ENCODE measurements at places on chromosomes 6 and 20.

DNA sequence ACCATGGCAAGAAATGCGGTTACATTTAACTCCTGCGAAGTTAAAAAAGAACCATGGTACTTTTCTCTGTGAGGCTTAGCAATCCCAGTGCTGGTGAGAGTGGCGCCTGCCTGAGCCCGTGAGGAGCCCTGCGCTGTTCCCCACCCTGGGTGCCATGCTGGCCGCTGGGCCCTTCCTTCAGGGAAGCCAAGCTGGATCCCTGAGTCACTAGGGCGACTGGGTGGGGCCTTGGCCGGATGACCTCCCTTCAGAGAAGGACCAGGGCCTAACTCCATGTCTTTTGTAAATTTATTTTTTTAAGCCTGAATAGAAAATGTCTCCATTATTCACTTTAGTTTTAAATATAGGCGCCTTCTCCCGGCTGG, 209.1 kb downstream of the ERMARD start:
- no peak for DNase-seq

DNA sequence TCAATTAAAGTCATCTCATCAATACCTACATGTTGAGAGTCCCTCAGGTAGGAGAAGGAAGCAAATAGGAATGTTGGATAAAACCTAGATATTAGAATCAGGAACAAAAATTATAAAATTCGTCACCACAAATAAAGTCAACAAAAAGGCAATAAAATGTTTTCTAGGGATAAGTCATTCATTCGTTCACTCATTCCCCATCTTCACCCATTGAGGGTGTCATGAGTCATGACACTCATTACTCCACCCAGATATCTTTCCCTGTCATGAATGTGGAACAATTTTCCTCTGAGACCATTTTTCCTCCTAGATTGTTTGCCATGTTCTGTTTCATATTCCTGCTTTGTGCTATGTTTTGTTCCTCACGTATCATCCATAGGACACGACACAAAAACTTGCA, 50.9 kb upstream of the OLIG3 start:
- DNase-seq = no peak

GRCh38 chr6:81900616-81901015, 148.1 kb upstream of the TENT5A start:
- no peak for DNase-seq

- DNase-seq = no peak
Observed at GRCh38 chr6:97174471-97174870, 108.5 kb downstream of the MMS22L start.

- no peak for DNase-seq
Observed at GRCh38 chr6:125294925-125295324, 6.8 kb downstream of the HDDC2 start.

DNA sequence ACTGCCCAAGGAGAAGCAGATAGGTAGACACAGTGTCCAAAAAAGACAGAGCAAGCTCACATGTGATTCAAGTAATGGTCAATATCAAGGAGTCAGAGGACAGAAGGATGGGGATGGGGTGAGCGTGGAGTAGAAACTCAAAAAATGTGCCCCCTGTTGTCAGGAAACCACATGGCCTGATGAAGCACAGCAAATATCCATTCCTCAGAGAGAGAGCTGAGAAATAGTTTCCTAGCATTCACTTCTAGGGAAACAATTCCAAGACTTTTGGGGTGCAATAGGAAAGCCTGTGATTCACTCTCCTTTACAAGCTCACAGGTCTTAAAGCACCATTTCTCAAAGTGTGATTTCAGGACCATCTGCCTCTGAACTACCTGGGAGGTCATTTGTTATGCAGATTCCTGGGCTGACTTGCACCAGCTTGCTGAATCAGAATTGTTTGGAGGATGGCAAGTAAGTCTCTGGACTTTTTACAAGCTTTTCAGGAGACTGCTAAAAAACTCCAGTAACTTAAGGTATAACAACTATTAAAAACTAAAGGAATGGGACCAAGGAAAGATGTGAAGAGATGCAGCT, 432.8 kb downstream of the HDGFL1 start:
- no peak for DNase-seq

DNA sequence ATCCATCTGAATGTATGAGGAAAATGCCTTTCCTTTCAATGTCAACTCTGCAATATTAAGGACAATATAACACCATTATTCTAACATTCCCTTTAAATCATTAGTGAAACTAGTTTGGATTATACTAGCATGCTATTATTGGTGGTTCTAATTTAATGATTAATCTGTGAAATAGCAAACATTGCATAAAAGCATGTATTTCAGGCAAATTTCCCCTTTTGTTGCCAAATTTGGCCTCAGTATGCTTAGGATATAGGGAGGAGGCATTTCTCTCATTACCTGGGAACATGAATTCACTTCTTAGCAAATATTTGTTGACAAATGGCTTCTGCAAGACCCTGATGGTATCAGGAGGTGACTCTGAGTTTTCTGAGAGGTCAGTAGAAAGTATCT, 1.6 kb downstream of the TPMT start:
- no peak for DNase-seq

- peak; percentile 38 for DNase-seq
Observed at GRCh38 chr6:47161176-47161687, 119.1 kb upstream of the ADGRF1 start.

DNA sequence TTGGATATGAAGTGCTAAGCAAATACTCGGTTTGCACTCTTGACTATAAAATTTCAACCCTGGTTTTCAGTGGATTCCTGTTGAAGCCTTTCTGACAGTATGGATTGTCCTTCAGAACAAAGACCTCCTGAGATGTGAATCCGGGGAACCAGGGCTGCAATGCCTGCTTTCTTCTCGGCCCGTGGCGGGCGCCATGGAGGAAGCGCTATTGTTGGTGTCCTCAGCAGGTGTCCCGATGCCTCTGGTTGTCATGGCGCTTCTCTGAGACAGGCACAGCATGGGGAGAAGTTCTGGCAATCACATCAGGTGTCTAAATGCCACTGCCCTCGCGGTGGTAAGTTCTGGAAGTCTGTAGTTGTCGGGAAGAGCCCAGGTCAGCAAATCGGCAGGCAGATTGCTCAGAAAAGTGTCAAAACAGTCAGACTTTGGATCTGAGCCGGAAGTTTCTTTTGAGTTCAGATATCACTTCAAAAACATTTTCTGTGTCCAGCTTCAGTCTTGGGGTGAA, 188.5 kb downstream of the CDH4 start:
- no peak for DNase-seq

- DNase-seq = no peak
Observed at GRCh38 chr6:26199773-26200764, 112.8 kb downstream of the HFE start.

DNA sequence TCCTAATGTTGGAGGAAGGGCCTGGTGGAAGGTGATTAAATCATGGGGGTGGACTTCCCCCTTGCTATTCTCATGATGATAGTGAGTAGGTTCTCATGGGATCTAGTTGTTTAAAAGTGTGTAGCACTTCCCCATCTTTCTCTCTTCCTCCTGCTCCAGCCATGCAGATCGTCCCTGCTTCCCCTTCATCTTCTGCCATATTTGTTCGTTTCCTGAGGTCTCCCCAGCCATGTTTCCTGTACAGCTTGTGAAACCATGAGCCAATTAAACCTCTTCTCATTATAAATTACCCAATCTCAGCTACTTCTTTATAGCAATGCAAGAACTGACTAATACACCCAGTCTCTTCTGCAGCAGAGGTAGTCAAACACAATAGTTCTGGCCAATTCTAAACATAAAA, 5.4 kb downstream of the EPM2A start:
- DNase-seq = no peak

- DNase-seq = no peak
Observed at GRCh38 chr20:34986311-34987287, 30.9 kb downstream of the MYH7B start.

DNA sequence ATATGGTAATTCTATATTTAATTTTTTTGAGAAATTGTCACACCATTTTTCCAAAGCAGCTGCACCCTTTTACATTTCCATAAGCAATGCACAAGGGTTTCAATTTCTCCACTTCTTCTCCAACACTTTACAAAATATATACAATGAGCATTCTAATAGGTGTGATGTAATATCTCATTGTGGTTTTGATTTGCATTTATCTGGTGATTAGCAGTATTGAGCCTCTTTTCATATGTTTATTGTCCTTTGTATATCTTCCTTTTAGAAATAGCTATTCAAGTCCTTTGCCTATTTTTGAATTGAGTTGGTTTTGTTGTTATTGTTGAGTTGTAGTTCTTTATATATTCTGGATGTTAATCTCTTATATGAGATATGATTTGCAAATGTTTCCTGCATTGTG, 47.6 kb upstream of the HBS1L start:
- no peak for DNase-seq

DNA sequence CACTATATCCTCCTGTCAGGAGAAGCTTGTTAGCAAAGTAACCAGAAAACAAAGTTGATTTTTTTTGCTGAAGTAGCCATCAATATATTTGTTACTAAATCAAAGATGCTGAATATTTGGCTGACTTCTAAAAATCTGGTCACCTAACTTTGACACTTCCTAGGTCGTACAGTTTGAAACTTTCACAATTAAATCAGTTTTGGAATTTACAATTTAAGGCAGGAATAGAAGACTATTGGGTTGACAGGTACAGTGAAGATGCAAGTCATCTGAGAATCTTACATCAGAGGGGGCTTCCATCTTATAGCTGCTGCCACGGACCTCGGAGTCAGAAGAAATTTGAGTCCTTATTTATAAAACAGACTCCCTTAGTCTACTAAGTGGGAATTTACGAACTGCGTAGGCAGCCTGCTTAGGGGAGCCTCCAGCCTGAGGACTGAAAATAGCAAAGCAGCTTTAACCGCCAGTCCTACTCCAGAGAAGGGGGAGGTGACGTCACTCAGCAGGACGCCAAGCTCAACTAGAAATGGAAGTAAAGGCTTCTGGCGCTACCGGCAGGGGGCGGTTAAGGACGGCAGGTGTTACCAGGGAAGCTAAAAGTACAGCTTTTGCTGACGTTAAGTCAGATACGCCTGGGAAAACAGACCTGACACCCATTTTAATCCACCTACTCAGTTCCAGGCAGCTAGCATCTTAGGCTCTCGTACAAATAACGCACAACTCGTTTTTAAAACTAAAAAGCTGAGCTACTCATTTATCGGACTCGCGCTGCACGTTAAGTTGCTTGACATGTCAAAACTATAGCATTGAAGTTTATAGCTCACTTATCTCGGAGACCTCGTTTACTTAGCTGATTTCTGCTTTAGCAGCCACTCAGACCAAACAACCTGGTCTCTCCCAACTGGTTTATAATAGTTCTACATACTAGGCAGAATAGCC, 61.1 kb upstream of the HFE start:
- peak; percentile 92 for DNase-seq

GRCh38 chr6:94462231-94462630, 1042.9 kb upstream of the EPHA7 start:
- no peak for DNase-seq

DNA sequence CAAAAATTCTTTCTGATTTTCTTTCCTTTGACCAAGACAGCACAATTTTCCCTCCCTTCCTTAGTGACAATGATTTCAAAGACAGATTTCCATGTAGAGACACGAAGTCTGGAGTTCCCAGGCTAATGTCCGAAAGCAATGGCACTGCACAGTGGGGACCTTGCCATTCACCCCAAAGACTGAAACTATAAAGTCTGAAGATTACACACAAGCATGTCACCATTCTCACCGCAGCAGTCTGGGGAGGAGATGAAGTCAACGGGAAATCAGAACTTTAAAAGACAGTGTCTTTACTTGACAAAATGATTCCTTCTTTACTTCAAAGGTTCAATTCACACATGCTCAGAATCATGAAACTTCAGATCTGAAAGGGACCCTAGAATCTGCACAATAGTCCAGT, 8.3 kb downstream of the B4GALT5 start:
- peak; percentile 1 for DNase-seq

DNA sequence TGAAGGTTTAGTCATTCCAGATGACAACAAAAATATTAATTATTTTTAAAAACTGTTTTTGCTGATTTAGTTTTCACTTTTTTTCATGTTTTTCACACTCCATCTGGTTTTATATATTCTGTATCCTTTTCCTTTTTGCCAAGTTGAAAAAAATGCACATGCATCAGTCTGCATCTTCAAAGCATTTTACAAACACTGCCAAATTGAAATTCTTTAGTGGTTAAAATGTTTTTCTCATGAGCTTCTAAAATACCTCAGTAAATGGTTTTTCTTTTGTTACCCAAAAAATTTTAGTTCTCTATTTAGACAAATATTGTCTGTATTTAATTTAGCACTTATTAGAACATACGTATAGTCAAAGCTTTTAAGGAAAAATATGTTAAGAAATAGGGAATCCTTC, 386.9 kb upstream of the HSF2 start:
- no peak for DNase-seq
